ENCODE measurements at places on chromosomes 11 and 22.

GRCh38 chr22:46116491-46116958 lies 33.8 kb upstream of the PPARA start:
- DNase-seq, result no peak

DNA sequence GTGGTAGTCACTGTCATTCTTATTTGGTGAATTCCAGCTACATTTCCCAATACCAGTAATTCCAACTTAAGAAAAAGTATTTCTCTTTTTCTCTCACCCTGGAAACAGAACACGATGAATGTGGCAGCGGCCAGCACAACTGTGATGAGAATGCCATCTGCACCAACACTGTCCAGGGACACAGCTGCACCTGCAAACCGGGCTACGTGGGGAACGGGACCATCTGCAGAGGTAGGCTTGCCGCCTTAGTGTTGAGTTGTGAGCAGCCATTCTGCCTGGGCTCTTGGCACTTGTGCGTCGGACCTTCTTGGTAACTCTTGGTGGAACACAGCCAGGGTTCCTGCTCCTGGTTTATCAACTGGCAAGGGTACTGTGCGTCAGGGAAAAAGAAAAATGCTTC lies 559.8 kb downstream of the NELL1 start:
- DNase-seq, result no peak

GRCh38 chr11:115739878-115740277 lies 235.7 kb upstream of the CADM1 start:
- DNase-seq, result no peak

DNA sequence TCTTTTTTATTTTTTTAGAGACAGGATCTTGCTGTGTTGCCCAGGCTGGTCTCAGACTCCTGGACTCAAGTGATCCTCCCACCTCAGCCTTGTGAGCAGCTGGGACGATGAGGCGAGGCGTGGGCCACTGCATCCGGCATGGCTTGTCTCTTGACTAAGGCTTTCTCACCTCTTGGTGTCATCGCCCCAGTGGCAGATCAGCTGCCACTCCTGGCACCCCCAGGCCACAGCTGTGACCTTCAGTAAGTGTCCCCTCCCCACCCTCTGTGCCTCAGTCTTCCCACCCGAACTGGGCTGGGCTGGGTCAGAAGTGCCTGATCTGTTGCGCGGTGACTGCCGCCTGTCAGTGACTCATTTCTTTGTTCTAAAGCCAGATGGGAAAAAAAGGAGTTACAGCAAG lies 3.6 kb downstream of the SYNGR1 start:
- DNase-seq, result no peak

Data from cortex of kidney (tissue), 1 donor.